ENCODE measurements at places on chromosomes 11 and 22. TPM values are rescaled to one million over a fixed set of nuclear protein-coding genes. Genes with fewer than 3 reads are reported as not detected.

DNA sequence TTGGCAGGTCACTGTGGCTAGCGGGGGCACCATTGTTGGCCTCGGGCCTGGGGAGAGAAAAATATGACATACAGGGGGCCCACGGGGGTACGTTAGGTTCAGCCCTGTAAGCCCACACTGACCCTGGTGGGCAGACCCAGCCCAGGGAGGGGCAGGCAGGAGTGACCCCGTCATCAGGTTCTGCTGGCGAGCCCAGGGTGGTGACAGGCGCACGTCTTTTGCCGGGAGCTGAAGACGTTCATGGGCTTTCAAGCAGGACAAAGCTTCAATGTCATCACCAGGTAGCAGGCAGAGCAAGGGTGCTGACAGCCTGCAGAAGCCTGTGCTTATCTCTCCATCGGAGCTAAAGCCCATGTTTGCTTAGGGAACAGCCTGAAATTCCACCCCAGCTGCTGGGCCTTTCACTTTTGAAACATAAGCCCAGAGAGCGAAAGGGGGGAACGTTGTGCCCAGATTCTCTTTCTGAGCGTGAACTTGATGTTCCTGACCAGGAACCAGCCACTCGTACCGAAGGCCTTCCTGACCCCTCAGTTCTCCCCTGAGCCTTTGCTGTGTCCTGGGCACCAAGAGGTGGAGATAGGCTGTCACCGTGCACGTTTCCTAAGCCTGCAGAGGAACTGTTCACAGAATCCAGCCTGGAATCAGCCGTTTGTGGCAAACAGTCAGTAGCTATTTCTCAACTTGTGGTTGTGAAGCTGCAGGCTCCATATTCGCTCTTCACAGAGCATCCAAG is 74.0 kb upstream of the ATXN10 start:
- no peak for DNase-seq

DNA sequence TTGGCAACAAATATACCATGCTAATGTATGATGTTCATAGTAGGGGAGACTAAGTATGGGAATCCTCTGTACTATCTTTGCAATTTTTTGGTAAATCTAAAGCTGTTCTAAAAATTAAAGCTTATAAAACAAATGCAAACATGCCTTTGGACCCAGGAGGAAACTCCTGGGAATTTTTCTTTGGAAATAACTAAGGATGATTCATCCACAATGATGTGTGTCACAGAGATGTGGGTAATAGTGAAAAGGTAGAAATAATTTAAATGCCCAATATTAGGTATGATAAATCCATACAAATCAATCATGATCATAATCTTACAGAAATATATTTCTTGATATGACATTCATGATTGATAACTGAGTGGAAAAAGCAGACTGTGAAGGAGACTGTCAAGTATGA is 135.8 kb downstream of the TRIM44 start:
- DNase-seq = no peak

DNA sequence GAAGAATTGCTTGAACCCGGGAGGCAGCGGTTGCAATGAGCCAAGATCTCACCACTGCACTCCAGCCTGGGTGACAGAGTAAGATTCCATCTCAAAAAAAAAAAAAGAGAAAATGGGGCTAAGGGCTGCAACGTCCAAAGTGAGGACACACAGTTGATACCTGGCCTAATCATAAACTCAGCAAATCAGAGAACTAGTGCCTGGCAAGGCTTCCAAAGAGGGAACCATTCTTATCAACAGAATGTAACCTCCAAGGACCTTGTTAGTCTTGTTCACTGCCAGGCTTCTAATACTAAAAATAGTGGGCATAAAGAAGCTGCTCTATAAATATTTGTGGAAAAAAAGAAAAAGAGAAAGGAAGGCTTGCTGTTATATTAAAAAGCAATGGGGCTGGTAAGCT is 42.3 kb downstream of the FAM168A start:
- no peak for DNase-seq

GRCh38 chr11:2691991-2692875 is 7.6 kb downstream of the KCNQ1OT1 start:
- DNase-seq = no peak

DNA sequence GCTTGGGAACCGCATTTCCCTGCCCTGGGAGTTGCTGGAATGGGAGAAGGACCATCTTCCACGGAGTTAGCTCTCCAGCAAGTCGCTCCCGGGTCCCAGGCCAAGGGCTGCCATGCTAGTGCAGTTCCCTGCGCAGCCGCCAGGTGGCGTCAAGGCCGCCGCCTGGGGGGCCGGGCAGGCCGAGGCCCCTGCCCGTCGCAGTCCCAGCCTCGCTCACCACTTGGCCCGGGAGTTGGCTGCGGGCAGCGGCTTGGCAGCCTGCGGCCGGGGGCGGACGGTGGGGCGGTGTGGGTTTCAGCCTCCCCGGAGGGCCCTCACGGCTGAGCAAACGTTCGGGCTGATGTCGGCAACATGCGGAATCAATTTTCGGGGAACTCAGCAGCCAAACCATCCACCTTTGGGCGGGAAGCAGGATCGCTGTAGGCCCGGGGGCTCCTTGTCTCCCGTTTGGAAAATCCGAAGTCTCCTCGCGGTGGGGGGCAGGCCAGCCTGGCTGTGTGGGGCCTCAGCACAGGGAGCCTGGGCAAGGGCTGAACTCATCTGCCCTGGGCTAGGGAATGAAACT is 415.1 kb downstream of the SOX6 start:
- no peak for DNase-seq

DNA sequence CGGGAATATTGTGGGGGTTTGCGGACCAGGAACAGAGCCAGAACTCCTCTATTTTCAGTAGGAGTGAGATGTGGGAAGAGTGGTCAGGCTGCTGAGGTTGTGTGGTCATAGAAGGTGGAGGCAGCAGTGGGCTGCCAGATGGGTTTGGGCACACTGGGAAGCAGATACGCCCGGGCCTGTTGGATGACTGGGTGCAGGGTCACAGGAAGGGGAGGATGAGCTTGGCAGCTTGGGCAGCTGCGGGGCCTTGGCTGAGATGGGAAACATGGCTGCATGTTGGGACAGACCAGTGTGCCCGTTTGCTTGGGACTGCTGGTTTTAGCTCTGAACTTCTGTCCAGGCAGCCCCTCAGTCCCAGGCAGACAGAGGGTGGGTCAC is 11.4 kb downstream of the SHANK3 start:
- no peak for DNase-seq

GRCh38 chr11:85843929-85844328 is 11.3 kb upstream of the CCDC83 start:
- no peak for DNase-seq

GRCh38 chr11:31797190-31798056 is 13.7 kb downstream of the PAX6 start:
- no peak for DNase-seq

- DNase-seq = no peak
These were observed 62.0 kb downstream of the FDX1 start for GRCh38 chr11:110491577-110492320.

DNA sequence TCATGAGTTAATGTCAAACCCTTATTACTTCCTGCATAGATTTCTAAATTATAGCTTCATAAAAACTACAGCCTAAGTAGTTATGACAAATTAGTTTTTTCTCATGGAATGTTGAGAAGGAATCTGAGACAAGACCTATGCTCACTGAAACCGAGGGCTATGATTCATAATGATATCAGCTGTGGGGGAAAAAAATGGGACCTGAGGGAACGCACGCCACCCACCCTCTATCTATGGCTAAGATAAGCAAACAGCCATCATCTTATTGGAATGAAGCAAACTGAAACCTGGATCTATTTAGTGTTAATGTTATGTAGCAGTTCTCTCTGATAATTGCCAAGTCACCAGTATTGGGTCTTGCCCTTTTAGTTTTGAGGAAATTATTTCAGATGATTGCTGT is 906.9 kb upstream of the RAG2 start:
- no peak for DNase-seq

GRCh38 chr11:19403196-19403895 is 162.6 kb upstream of the E2F8 start:
- no peak for DNase-seq

The MPPED1 gene
- not detected for total RNA-seq

- no peak for DNase-seq
These were observed 413.0 kb upstream of the LARGE1 start for GRCh38 chr22:34333285-34333684.

DNA sequence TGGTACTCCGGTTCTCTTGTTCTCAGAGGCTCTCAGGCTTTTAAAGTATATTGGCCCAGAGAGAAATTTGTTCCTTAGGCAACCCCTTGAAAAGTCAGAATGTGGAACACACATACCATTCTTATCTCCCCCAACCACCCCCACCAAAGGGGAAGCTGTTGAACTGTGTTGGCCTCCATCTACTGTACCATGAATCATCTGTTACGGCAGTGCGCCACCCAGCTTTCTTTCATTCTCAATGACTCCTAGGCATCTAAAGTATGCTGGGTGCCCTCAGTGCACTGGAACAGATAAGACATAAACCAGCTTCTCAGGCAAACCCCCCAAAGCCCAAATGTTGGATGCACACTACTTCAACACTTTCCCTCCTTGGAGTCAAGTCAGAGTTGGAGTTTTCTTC is 696.2 kb upstream of the TENM4 start:
- DNase-seq = no peak

The BAIAP2L2 gene
- 0.55 TPM for total RNA-seq

DNA sequence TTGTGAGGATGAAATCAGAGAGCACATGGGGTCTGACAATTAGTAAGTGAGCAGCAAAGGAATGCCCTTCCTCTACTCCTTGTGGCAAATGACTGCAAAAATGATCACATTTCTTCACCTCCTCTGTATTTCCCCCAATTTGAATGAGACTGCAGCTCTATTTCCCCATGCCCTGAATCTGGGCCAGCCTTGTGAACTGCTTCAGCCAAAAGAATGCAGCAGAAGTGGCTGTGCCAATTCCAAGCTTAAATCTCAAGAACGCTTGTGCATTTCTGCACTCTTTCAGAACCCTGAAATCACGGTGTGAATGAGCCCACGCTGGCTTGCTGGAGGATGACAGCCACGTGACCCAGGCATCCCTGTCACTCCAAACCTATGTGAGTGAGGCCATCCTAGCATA is 9.9 kb downstream of the SLC43A3 start:
- no peak for DNase-seq

All from activated CD4-positive, alpha-beta memory T cell treated with anti-CD3 and anti-CD28 coated beads, Interleukin-2, amount 10 ng/mL, durations not matched to agents 7 days and 5 days (primary cell).